Activated naive CD4-positive, alpha-beta T cell treated with anti-CD3 and anti-CD28 coated beads, Interleukin-2, amount 50 U/mL, for 72 hours (primary cell): ENCODE measurements at places on chromosomes 4 and X.

DNA sequence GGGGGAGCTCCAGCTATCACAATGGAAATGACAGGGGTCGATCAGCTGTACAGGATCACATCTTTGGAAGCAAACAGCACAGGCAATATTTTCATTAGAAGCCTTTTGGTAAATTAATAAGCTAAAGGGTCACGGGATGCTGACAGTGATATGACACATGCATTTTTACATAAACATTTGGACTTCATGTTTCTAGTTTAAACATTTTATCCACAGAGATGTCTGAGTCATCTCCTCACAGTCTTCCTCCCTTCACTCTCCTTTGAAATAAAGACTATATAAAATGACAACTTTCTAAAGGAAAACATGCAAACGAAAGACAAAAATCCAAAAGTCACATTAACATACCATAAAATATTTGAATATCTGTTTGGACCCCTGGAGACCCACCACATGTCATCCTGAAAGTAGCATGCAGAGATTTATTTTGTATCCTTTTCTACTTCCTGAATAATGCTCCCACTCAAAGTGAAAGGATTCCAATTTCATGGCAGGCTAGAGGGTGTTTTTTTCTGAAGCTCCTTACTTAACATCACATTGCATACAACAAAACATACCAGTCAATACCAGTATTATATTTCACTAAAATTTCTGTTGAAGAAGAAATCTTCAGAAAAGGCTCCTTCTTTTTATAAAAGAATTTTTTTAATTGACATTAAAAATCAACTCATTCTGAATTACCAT lies 200.1 kb upstream of the PPARGC1A start:
- DNase-seq, result no peak

DNA sequence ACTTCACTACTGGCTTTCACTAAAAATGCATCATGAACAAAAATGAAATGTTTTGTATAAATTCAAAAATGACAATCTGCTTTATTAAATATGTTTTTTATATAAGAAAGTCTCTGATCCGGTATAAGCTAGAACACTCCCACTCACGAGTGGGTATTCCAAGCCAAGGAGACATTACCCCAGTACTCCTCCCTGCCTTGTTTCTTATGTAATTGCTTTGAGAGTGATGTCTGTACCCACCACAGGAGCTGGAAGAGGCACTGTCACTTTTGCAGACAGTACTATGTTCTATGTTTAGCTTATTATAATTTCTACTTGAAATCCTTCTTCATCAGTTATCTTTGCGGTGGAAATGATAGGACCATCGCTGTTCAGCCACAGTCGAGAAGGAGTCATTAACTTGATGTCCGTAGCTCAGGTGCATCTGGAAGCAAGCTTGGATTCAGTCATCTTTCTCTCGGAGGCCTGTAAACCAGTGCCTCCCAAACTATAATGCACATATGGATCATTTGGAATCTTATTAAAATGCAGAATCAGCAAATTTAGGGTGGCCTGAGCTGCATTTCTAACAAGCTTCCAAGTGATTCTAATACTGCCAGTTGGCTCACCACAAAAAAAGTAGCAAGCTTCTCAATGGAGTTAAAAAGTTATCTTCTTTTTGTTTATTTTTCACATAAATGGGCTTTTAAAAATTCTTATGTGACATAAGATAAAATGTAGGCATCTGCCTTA lies 396.4 kb downstream of the GRIA2 start:
- no peak for DNase-seq

DNA sequence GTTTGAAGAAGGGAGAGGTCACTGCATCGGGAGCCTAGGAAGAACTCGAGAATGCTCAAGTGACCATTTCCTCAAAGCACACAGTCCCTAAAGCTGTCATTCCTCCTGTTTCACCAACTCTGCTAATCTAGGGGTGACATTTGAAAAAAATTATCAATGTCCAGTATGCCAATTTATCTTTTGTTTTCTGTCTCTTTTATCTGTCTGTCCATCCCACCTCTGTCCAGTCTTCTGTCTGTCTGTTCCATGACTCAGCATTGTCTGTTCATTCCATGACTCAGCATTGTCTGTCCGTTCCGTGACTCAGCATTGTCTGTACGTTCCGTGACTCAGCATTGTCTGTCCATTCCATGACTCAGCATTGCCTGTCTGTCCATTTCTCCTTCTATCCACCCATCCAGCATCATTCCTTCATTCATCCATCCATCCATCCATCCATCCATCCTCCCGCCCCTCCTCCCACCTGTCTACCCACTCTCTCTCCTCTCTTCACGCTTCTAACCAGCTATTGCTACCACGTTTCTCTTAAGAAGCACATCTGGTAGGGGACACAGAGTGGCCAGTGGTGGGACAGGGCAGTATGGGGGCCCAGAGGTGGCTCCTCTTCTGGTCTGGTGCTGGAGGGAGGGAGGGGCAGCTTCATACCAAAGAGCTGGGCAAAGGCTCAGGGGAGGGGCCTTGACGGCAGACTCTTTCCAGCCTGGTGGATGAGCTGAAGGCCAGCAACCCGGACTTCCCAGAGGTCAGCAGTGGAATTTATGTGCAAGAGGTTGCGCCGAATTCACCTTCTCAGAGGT lies 34.1 kb downstream of the HTRA3 start:
- DNase-seq, result peak; percentile 14

DNA sequence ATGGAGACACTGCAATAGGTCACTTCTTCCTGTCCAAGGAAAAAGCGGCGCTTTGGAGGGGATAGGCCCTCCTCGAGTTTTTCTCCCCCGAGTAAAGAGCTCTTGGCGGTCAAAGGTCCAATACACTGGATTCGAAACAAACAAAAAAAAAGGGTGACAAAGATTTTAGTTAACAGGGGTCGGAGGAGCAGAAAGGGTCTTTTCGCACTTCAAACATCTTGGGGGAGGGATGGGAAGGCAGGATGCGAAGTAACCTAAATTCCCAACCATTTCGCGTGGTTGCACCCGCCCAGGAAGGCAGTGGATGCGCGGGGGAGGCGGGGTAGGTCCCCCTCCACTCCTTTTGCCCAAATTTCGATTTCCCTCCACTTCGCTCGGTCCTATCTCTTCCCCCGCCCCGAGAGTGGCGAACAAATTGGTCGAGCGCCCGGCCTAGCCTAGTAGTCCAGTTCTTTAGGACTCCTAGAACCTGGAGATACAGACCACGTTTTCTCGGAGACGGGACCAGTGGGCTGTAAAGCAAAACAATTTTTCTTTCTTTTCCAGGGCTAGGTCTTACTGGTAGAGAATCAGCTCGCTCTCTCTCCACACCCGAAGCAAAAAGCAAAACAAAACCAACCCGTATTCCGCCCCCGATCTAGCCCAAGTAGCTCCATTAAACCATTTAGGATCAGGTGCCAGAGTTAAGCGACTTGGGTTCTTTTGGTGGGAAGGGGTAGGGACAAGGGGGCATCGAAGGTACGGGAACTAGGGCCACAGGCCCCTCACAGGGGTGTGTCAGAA lies 2.0 kb upstream of the STAG2 start:
- DNase-seq, result peak; percentile 14

DNA sequence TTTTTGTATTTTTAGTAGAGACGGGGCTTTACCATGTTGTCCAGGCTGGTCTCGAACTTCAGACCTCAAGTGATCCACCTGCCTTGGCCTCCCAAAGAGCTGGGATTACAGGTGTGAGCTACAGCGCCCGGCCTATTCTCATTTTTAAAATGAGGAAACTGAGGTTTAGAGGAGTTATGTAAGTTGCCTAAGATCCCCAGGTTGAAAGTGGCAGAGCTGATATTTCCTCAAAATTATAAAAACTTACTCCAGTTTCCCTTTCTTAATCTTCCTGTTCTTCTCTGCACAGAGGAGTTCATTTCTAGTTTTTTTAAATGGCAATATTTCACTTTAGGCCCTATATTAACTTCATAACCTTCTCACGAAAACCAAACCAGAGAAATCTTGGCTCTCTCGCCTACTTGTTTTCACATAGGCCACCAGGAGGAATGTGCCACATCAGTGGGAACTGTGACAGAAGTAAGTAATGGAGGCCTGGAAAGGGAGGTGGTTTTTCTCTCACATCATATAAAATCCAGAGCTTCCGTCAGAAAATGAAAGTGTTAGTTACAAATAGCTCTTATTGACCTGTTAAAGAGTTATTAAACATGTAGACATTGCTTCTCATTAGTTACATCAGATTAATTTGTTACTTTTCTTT lies 16.1 kb upstream of the RS1 start:
- no peak for DNase-seq

DNA sequence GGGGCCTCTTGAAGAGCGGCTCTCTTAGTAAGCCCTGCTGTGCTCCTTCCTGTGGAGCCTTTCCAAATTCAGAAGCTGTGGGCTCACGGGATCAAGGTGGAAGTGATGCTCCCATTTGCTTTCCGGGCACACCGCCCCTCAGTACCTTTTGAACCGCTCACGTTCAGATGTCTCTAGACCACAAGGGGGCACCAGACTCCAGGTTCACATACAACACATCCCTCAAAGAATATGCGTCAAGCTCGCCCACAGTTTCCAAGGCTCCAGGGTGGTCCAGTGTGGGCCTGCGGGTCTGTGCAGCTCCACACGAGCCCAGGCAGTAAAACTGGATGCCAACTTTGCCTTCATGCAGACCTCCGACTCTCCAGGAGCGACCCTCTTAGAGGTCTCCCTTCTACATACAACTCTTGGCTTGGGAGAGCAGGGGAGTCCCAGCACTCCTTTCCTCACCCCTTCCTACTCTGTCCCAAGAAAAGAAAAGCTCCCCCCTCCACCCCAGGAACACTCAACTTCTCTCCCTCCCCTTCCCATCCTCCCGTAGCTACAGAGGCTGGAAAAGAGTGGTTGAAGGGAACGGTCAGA lies 11.0 kb downstream of the SUPT20HL1 start:
- no peak for DNase-seq

- DNase-seq, result no peak
These were observed 36.5 kb upstream of the PPM1K start for GRCh38 chr4:88320780-88321373.
